Stimulated activated CD4-positive, alpha-beta T cell treated with anti-CD3 and anti-CD28 coated beads, TNF-alpha, amount 100 ng/mL, for 24 hours (primary cell): ENCODE measurements at places on chromosomes 13 and 19.

GRCh38 chr13:114115796-114116195, 16.6 kb downstream of the RASA3 start:
- no peak for DNase-seq

GRCh38 chr19:56139847-56140582, 1.1 kb upstream of the ZNF444 start:
- no peak for DNase-seq

GRCh38 chr19:45578861-45579260, 5.7 kb downstream of the OPA3 start:
- no peak for DNase-seq

GRCh38 chr13:57424379-57424778, 207.2 kb upstream of the PCDH17 start:
- no peak for DNase-seq

GRCh38 chr13:35256459-35257148, 219.9 kb downstream of the MAB21L1 start:
- no peak for DNase-seq

GRCh38 chr19:49081273-49081672, 4.0 kb upstream of the SNRNP70 start:
- no peak for DNase-seq

- DNase-seq = no peak
These were observed 1216.0 kb upstream of the PCDH20 start for GRCh38 chr13:62631619-62632018.

DNA sequence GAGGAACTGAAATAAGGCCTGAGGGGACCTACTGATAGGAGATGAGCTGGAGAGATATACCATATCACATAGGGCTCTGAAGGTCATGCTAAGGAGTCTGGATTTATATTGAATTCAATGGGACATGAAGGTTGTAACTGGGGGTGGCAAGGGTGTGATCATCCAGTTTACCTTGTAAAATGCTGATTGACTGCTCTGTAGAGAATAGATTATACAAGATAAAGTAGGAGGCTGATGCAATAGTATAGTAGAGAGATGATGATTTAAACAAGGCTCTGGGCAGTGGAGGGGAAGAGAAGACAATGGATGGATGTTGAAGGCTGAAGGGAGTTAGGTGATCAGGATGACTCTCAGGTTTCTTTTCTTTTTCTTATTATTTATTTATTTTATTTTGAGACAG, 18.0 kb upstream of the PAN3 start:
- no peak for DNase-seq

- DNase-seq = no peak
These were observed 1.9 kb upstream of the PEG3 start for GRCh38 chr19:56842412-56842811.

DNA sequence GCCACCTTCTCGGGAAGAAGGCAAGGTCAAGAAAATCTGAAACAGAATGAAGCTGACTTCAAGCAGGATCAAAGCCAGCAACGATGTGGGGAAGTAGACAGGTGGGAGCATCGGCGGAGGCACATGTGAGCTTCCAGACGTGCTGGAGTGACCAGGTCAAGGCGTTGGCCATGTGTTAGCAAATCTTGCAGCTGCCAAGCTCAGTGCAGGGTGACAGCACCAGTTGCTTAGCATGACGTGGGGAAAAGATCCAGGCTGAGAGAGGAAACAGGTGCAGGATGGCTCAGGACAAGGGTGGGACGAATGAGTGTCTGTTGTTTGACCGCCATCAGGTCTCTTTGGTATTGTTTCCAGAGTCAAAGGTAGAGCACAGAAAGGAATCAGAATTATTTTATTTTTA, 92.3 kb downstream of the TNFSF13B start:
- DNase-seq = no peak

DNA sequence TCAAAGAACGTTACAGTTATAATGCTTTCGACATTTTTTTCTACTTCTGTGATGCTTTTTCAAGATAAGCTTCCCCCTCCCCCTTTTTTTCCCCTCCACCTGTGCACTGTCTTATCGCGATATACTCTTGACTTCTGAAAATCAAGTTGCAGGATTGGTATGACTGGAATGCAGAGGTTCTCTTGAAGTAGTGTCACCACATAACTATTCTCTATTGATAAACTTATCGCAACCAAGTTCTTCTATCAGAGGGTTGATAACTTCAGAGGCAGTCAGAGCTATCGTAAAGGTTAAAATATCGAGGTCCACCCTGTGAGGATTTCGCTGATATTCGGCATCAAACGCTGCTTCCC, 820 bp downstream of the EID2 start:
- no peak for DNase-seq

DNA sequence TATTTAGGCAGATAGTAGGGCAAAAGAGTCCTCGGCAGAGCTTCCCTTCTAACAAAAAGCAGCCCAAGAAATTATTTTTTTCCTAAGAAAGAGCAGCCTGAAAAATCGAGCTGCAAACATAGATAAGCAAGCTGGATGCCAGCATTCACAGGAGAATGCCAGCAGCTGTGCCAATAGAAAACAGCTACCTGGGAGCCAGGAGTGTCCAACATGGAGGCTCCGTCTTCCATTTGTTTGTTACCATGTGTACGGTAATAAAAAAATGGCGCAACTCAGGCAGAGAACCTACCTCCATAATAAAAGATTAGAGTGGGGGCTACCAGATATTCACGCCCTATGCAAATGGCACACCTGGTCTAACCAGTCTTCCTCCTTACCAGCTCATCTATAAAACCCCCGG, 77.6 kb upstream of the IPO5 start:
- DNase-seq = no peak

GRCh38 chr19:55079400-55080038, 3.9 kb downstream of the EPS8L1 start:
- DNase-seq = no peak

DNA sequence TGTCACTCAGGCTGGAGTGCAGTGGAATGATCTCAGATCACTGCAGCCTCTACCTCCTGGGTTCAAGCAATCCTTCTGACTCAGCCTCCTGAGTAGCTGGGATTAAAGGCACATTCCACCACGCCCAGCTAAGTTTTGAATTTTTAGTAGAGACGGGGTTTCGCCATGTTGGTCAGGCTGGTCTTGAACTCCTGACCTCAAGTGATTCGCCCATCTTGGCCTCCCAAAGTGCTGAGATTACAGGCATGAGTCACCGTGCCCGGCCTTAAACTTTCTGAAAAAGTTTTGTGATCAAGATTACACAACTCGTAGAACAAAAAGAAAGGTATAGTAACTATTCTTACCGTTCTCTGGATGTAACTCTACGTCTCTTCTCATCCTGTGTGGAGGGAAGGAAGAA, 21.2 kb downstream of the DNMT1 start:
- no peak for DNase-seq
